ENCODE measurements at places on chromosomes 12 and 14. TPM values are rescaled to one million over a fixed set of nuclear protein-coding genes. Genes with fewer than 3 reads are reported as not detected.

DNA sequence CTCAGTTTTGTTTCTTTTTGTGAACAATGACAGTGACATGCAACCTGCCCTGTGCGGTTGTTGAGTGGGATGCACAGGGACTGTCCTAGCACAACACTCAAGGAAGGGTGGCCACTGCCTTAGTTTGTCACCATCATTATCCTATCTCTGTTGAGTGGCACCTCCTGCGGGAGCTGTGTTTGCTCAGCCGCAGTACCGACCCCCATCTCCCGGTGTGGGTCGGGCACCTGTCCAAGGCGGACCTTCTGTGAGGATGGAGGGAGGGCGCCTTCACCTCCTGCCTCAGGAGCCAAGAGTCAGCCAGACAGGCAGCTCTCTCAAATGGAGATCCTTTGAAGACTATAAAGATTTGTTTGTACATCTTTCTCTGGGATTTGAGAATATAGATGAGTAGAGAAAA lies 142.1 kb downstream of the TSPAN9 start:
- DNase-seq = no peak

DNA sequence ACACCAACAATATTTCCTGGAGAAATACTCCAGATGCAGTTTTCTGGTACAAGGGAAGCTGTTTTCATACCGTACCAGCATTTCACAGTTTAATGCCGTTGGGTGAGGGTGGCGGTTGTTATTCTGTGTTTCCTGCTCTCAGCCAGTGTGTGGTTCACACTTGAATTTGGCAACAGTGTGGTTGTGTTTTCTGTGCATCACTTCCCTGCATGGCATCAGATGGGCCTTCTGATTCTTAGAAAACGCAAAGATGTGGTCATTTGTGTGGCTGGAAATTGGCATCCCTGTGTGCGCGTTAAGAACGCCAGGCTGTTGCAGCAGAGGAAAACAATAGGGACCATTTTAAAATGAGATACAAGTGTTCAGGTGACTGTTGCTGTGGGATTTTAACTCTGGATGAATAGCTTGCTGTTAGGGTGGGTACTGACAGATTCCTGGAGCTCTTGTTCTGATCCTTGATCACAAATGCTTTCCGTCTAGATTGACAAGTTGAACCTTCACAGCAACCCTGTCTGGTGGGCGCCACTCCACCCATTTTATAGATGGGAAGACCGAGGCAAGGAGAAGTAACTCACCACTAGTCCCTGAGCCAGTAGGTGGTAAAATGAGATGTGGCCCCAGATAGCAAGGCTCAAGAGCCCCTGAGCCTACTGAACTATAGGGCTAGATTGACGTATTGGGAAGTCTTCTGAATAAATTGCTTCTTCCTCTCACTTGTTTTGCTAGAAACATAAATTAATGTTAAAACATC lies 231.2 kb downstream of the CHST11 start:
- DNase-seq = no peak

Gene FCF1
- total RNA-seq = 22.5 TPM

DNA sequence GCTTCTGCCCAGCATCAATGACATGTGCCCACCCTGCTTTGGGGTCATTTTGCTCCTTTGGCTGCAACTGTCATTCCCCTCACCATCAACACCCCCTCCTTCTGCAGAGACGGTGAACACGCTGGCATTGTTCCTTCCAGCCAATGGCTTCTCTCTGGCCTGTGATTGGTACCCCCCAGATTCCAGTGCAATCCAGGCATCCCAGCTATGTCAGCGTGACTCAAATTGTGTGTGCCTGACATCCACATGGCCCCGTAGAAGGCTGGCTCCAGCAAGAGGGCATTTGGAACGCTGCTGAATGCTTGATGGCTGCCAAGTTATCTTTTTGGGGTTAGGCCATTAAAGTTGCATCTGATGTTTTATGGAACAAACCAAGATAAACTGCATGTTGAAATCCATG lies 21.0 kb upstream of the CCND2 start:
- DNase-seq = no peak

Gene SPTB
- under 0.01 TPM for total RNA-seq

DNA sequence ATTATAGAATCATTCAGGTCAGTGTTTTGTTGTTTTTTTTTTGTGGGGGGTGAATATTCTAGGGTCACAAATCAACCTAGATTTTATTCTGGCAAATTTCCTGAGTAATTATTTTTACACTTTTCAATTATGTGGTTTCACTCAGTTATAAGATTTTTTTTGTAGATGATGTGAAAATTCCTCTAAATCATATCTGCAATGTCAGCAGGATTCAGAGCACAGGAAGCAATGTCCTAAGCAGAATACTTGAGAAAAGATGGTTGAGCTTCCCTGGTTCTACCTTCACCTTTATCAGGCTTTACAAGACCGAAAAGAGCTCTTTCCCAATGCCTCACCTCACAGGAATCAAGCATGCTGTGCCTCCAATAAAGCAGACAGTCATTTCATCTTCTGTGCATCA lies 124.3 kb downstream of the SLC41A2 start:
- no peak for DNase-seq

GRCh38 chr14:34218881-34219280 lies 243.2 kb downstream of the SPTSSA start:
- peak; percentile 57 for DNase-seq

- DNase-seq = no peak
Measured at GRCh38 chr14:76812093-76812421, 625 bp downstream of the ANGEL1 start.

DNA sequence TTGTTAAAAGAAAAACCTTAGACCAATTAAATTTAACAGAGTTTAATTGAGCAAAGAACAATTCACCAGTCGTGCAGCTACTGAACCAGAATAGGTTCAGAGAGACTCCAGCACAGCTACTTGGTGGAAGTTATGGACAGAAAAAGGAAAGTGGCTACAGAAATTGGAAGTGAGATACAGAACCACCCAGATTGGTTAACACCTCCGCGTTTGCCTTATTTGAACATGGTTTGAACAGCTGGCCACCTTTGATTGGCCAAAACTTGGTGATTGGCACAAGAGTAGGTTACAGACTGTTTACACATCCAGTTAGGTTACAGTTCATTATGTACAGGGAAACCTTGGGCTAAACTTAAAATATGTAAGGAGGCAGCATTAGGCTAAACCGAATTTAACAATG lies 54.9 kb downstream of the SRGAP1 start:
- no peak for DNase-seq

DNA sequence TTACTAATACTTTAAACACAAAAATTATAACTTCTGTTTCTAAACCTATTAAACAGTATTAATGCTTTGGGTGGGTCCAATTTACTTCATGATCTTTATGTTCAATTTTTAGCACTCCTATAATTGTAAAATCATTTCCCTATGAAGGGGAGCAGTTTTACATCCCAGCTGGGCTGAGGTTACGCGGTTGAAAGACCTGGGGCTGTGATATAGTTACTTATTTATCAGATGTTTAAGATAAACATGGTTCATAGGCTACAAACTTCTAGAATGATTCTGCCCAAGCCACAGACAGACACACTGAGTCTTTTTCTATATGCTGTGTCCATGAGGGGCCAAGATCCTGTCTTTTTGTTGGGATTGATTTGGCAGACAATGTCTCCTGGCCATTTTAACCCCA lies 44.4 kb downstream of the DYRK2 start:
- DNase-seq = no peak

DNA sequence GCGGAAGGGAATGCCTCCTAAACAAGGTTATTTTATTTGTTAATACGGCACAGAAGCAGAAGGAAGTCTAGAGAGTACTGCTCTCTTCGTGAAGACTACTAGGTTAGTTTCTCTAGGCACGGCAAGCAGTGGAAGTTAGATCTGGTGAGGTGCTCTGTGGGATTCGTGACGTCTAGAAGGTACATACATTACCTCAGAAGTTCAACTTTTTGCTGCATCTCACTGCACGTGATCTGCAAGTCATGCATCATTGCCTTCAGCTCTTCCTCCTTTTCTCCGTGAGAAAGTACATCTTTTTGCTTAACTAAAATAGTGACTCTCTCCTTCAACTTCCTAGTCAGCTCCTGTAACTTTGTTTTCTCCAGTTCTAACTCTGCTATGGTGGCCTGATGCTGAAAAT lies 74.7 kb downstream of the NIN start:
- DNase-seq = no peak

Gene TGM1
- total RNA-seq = 2.2 TPM

Gene KLHL33
- total RNA-seq = 0.43 TPM
